DMS153 (cell line): ENCODE measurements at places on chromosomes 1 and 21.

DNA sequence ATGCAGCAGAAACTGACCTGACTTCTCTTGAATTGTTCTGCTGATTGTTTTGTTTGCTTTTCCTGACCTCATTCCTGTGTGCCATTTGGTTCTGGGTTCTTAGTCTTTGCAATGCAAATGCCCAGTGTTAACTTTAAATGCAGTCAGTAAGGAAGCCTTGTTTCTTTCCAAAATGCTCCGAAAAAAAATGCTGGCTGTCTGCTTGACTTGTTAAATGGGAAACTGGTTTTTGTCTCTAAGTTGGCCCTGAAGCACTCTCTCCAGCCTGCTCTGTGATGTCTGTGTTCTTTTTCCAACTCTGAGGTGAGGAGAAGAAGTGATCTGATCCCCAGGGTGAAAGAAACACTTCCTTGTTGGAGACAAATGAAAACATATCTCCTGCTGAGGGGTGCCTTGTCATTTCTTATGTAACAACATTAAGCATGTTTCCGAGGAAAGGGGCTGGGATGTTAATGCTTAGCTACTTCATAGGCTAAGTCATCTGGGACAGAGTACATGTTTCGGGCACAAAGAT lies 256.3 kb upstream of the ADGRL4 start:
- DNase-seq: no peak

DNA sequence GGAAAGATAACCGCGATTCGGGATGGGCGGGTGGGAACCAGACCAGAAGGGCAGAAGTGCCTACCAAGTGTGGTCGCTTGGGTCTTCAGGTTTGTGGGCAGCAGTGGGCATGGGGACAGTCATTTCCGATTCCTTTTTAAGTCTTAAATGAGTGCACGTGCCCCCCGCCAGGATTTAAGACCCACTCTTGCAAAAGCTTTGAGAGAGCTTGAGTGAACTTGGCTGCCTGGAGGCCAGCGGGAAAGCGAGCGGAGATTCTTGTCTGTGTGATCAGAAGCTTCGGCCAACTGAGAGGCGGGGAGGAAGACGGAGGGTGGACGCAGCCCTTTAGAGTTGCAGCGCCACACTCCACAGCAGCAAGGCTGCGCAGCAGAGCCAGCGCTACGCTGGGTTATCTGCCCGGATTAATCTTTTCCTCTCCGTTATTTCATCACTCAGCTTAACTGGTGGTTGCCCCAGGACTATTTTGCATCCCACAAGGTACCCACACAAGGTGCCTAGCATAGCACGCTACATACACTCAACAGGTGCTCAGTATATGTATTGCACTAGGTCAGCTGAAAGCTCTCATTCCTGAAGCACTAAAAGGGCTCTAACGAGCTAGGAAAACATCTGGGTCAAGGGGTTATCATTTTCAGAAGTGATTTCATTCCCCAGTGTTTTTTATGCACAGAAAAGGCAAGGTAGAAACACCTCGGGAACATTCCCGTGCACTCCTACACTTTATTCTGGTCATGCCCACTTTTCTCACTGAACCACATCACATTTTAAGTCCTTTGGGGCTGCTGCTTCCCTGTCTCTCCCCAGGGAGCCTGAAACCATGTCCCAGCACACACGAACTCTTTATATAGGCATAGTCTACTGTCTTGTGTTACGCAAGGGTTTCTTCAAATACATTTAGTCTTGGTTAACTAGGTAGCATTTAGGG lies 1.5 kb upstream of the BATF3 start:
- peak; percentile 11 for DNase-seq

DNA sequence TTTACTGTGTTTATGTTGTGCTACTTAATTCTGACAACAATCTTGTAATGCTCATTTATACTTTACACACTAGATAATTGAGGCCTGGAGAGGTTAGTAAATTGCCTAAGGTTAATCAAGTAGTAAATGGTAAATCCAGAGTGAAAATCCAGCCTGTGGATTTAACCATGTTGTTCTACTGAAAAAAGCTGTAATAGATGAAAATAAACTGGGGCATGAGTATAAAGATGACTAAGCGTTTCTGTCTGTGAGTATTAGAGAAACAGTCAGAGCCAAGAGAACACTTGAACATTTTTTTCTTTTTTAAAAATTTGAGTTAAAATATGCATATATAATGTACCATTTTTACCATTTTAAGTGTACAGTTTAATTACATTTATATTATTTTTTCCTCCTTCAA lies 47.9 kb upstream of the LEPR start:
- DNase-seq: no peak

GRCh38 chr1:236281198-236281653 lies 532 bp downstream of the ERO1B start:
- no peak for DNase-seq

- no peak for DNase-seq
Observed at GRCh38 chr1:188817814-188818213, 1659.8 kb downstream of the BRINP3 start.

- no peak for DNase-seq
Observed at GRCh38 chr1:230823426-230823825, 44.9 kb downstream of the C1orf198 start.

- DNase-seq: no peak
Observed at GRCh38 chr1:42748461-42749410, 8.7 kb upstream of the CLDN19 start.

DNA sequence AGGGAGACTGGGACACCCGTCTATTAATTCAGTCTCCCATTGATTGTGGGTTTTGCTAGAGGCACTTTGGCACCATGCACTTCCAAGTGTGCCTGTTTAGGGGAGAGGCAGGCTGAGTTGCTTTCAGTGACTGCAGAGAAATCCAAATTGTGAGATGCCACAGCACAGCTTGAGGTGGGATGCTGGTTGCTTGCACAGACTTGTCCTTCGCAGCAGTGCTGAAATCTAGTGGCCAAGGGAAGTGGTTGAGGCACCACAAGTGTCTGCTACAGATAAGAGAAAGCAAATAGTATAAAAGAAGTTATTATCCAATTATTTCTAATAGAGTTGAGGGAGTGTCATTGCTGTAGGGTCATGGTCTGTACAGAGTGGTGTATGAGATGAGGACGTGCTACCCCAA lies 40.0 kb upstream of the APP start:
- no peak for DNase-seq

- no peak for DNase-seq
Observed at GRCh38 chr1:25611843-25612242, 4.7 kb upstream of the MAN1C1 start.

GRCh38 chr1:79859212-79859948 lies 852.9 kb upstream of the ADGRL4 start:
- no peak for DNase-seq

DNA sequence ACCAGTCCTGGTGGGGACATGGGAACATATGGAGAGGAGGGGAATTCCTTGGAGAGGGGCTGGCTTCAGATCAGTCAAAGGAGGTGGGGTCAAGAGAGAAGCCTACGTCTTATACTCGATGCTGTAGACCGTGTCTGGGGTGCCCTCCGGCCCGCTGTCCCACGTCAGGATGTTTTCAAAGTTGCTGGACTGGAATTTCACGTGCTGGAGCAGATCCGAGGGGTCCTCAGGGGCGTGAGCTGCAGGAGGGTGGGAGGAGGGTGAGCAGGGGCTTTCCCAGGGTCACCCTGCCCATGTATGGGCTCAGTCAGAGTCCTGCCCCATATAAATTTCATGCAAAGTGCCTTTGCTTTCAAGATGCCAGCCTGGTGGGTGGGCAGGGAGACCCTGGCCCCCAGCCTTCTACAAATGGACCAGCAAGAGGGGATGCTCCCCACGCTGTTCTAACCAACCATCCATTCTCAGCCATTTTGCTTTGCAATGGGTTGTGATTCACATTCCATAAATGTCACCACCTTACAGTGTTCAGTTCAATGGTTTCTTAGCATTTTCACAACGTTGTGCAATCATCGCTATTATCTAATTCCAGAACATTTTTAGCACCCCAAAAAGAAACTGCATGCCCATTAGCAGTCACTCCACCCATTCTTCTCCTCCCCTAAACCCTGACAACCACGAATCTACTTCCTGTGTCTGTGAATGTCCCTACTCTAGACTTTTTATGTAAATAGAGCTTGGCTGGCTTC lies 4.3 kb downstream of the IL22RA1 start:
- DNase-seq: no peak

- no peak for DNase-seq
Observed at GRCh38 chr1:98887507-98887906, 117.2 kb downstream of the PLPPR5 start.

DNA sequence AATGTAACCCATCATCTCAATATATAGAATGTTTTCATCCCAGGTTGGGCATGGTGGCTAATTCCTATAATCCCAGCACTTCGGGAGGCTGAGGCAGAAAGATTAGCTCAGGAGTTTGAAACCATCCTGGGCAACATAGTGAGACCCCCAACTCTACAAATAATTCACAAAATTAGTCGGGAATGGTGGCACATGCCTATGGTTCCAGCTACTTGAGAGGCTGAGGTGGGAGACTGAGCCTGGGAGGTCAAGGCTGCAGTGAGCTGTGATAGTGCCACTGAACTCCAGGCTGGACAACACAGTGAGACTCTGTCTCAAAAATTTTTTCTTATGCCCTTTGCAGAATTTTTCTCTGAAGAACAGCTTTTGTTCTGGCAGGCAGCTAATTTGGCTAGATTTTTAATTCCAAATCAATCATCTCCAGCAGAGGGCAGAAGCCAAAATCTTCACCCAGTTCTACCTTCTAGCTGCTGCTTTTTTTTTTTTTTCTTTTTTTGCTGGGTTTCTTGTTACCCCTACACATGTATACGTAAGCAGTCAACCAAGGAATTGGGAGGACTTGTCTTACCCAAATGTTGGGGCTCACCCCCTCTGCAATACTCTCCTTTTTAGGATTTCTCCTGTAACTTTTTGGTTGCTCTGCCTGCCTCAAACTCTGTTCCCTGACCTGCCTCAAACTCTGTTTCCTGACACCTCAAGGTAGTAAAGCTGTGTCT lies 2.7 kb upstream of the RAD54L start:
- DNase-seq: peak; percentile 14

- no peak for DNase-seq
Observed at GRCh38 chr21:15682186-15682895, 47.4 kb upstream of the USP25 start.

DNA sequence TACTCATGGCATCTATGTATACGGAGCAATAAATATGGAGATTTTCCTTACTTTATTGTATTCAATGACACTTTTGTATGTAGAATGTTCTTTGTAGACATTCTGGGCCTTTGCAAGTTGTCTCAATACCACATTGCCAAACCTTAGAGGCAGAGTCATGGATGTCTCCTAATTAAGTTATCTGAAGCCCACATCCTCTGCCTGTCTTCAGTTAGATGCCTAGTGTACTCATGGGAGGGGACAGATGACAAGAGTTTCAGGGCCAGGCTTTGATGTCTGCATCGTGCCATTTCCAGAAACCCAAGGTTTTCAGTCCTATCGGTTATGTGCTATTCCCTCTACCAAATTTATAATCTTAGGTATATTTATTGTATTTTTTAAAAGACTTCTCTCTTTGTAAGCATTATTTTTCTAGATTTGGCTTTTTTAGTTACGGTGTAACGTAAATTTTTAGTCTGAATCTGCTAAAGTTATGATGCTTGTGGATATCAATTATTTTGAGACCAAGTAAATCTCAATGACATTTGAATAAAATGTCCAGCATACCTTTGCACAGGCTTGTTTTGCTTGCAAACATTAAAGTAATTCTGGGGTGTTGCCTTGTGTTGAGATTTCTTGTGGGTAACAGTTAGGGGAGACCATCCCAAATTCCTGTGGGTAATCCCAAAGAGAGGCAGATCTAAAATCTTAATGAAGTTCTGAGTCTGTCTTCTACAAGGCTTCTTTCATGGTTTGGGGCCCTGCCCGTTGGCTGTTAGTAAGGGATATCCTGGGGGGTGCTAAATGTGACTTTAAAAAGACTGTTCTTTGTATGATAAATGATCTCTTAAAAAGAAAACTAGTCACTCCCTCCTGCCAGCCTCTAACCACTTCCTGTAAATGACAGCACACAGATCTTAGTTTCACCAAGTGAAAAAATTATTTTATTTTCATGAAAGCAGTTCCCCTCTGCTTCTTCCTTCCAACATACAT lies 8.0 kb upstream of the MACF1 start:
- no peak for DNase-seq

GRCh38 chr21:28893687-28894086 lies 99.0 kb downstream of the LTN1 start:
- DNase-seq: no peak

DNA sequence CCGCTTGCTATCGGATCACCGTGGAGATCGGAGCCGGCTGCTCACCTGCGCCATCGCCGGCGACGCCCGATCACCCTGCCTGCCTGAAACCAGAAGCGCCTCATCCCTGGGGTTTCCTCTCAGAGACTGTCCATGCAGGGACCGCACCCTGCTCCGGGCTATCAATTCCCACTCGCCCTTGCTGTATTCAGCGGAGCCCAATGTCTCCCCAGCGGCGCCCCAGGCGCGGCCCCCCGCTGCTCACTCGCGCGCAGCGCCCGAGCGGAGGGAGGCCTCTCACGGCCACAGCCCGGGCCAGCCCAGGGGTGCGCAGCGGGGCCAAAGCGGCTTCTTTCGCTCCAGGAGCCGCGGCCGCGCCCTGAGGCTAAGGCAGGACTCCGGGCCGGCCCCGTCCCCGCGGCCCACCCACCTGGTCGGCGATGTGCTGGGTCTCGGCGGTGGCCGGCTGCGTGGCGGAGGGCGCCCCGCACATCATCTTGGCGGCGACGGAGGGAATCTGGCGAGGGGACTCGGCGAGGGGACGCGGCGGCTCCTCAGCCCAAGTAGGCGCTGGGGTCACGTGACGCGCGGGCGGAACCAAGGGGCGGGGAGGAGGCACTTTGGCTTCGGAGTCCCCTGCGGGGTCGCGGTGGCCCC lies at the start of gene CSTB:
TSS of gene CSTB (minus strand) at position 514 of the 636 bp plus-strand sequence. CDS start at position 475, 39 bp downstream.
- DNase-seq: peak; percentile 53

- no peak for DNase-seq
Observed at GRCh38 chr1:51288578-51288977, 41.8 kb downstream of the TTC39A start.

- no peak for DNase-seq
Observed at GRCh38 chr1:87394513-87394912, 65.8 kb downstream of the LMO4 start.

- no peak for DNase-seq
Observed at GRCh38 chr1:191519519-191519918, 638.7 kb upstream of the RGS18 start.

DNA sequence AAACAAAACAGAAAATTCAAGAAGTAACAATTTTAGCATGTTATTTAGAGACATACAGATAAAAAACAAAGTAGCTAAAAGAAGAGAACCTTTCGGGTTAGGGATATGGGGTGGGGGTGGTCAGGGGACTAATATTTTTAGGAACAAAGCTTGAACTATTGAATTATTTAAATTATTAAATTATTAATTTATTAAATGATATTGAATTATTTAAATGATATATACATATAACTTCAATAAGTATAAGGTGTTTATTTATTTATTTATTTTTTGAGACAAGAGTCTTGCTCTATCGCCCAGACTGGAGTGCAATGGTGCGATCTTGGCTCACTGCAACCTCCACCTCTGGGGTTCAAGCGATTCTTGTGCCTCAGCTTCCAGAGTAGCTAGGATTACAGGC lies 36.0 kb downstream of the EIF2B3 start:
- DNase-seq: no peak

- no peak for DNase-seq
Observed at GRCh38 chr1:103170609-103171008, 62.3 kb upstream of the COL11A1 start.

GRCh38 chr1:160813215-160813614 lies 17.2 kb downstream of the LY9 start:
- DNase-seq: no peak
